ENCODE measurements at places on chromosomes 7 and 10. TPM values are rescaled to one million over a fixed set of nuclear protein-coding genes. Genes with fewer than 3 reads are reported as not detected.
A peak's percentile ranks its signal among the peaks of the same experiment; 100 is the strongest.

SAMD9L gene
- total RNA-seq = 8.6 TPM

RBP4 gene
- 111 TPM for total RNA-seq

DPYSL4 gene
- 2.3 TPM for total RNA-seq

DIP2C gene
- 48.2 TPM for total RNA-seq

DNA sequence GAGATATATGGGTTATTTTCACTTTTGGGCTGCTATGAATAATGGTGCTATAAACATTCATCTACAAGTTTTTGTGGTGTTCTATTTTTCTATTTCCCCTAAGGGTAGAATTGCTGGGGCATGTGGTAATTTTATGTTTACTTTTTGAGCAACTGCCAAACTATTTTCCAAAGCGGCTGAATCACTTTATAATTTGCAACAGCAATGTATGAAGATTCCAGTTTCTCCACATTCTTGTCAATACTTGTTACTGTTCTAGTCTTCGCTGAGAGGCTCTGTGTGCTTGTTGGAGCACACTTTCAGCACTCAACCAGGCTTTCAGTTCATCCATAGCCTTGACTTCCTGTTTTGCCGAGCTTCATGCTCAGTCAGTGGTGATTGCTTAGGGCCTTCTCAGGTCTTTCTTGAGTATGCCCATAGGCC is 39.0 kb downstream of the ADK start:
- H3K27ac ChIP-seq = peak overlapping the region; percentile 83
- peak overlapping the region; percentile 30 for H3K4me3 ChIP-seq
- H3K4me1 ChIP-seq = peaks cover 6% of the 10 kb centered on the region
- no peaks in the 10 kb centered on the region for H3K27me3 ChIP-seq
- no peak for DNase-seq

DNA sequence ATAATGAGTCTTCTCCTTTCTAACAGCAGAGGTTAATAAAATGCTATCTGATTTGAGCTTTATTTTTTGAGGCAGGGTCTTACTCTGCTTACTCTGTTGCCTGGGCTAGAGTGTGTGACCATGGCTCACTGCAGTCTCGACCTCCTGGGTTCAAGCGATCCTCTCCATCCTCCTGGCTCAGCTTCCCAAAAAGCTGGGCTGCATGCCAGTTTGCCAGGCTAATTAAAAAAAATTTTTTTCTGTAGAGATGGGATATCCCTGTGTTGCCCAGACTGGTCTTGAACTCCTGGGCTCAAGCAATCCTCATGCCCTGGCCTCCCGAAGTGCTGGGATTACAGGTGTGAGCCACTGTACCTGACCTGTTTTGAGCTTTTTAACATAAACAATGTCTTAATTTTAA is 56.7 kb downstream of the SCD start:
- no peaks in the 10 kb centered on the region for H3K27me3 ChIP-seq
- no peak overlapping the region for H3K4me3 ChIP-seq
- no peaks in the 10 kb centered on the region for H3K36me3 ChIP-seq

- H3K27me3 ChIP-seq = no peaks in the 10 kb centered on the region
- H3K36me3 ChIP-seq = no peaks in the 10 kb centered on the region
- no peak overlapping the region for H3K4me3 ChIP-seq
- no peak overlapping the region for H3K27ac ChIP-seq
- DNase-seq = no peak
Observed at GRCh38 chr10:76041551-76041950, 610.1 kb downstream of the LRMDA start.

DNA sequence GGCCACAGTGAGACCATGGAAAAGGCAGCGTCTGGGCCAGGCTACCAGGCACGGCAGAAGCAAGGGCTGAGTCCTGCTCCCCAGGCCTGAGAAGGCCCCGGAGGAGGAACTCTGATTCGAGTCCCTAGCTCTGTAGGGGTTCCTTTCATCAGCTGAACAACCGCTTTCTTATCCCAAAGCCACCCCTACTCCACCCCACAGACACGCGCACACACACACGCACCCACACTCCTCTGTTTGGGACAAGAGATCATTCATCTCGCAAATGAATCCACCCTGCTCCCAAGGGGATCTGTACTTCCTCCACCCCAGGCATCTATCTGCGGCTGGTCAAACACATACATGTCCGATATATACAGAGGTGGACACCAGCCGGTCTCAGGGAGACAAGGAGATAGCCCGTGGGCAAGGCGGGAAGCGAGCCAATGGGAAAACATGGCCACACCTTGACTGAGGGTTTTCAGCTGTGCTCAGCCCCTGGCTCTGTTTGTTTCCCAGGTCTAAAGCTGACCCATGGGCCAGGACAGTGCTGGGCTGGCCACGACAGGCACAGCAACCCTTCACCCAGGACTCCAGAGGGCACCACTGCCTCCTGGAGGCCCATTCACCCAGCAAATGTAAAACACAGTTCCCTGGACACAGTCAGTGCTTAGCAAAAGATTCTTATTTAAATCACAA is 7.3 kb downstream of the ZCCHC24 start:
- peak overlapping the region; percentile 90 for H3K27ac ChIP-seq
- H3K36me3 ChIP-seq = no peaks in the 10 kb centered on the region
- H3K4me3 ChIP-seq = peak overlapping the region; percentile 48
- DNase-seq = no peak
- H3K27me3 ChIP-seq = no peaks in the 10 kb centered on the region

Measured in breast epithelium (tissue), 4 donors.